ENCODE measurements at places on chromosomes 1 and 21.

GRCh38 chr1:185895208-185895900, 161.2 kb downstream of the HMCN1 start:
- DNase-seq: no peak

GRCh38 chr21:34897828-34898227, 151.3 kb downstream of the RUNX1 start:
- no peak for DNase-seq

GRCh38 chr1:52670604-52671003, 27.5 kb downstream of the COA7 start:
- DNase-seq: no peak

- DNase-seq: no peak
Measured at GRCh38 chr1:3787349-3787715, 9.0 kb downstream of the LRRC47 start.

- DNase-seq: no peak
Measured at GRCh38 chr1:113511269-113511668, 121.0 kb downstream of the MAGI3 start.

DNA sequence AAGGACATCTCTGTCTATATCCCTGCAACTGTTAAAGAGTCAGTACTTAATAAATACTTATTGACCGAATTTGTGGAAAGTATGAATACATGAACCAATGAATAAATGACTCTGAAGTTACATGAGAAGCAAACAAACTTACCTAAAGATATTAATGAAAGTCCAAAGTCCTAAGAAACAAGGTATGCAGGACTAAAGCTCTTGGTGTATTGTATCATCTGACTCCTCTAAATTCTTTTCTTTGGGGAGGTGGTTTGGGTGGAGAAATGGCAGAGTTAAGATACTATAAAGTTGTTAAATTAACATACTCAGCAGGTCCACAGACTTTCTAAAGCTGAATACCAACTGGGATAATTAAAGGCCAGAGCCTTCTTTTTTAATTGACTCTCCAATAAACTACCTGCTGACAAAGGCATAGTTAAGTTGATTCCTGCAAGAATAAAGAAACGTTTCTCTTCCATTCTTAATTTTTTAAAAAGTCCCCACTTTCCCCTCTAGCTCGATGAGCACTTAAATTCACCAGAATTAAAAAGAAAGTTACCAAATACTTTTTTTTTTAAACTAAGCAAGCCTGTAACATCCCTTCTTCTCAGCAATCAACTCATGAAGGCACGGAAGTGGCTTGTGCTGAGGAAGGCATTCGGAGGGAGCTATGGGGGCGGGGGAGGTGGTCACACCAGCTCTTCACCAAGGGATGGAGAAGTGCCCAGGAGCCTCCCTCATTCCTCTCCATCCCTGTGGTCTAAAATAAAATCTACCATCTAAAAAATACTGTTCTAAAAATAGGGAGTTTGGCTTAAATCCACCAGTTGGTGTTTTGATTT, 61.1 kb downstream of the GADD45A start:
- no peak for DNase-seq

GRCh38 chr1:12505639-12506280, 112.2 kb downstream of the DHRS3 start:
- DNase-seq: no peak

GRCh38 chr1:31984419-31985347, 29.0 kb upstream of the KHDRBS1 start:
- no peak for DNase-seq

DNA sequence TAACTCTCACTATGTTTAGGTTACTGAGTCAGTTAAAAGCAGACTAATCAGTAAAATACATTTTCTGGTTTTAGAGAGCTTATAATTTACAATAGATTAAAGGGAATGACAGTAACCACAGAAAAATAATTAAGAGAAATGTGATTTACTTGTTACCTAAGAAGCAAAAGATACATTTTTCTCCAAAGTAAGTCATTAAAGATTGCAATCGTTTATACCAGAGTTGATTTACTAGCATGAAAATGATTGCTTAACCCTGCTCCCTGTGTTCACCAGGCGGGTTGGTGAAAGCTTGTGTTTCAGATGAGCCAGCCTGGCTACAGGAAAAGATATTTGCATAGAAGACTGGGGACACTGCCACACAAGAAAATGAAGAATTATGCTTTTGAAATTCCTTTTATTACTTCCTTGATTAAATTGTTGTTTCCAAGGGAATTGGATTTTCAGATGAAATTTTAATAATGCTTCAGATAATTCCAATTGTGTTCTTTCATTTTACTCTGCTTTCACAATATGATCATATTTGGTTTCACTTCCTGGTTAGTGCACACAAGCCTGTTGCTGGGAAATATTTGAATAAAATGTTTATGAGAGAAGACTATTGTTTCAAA, 27.9 kb downstream of the LRRC8B start:
- DNase-seq: no peak

GRCh38 chr1:32816676-32817158, 441 bp downstream of the YARS1 start:
- DNase-seq: no peak

DNA sequence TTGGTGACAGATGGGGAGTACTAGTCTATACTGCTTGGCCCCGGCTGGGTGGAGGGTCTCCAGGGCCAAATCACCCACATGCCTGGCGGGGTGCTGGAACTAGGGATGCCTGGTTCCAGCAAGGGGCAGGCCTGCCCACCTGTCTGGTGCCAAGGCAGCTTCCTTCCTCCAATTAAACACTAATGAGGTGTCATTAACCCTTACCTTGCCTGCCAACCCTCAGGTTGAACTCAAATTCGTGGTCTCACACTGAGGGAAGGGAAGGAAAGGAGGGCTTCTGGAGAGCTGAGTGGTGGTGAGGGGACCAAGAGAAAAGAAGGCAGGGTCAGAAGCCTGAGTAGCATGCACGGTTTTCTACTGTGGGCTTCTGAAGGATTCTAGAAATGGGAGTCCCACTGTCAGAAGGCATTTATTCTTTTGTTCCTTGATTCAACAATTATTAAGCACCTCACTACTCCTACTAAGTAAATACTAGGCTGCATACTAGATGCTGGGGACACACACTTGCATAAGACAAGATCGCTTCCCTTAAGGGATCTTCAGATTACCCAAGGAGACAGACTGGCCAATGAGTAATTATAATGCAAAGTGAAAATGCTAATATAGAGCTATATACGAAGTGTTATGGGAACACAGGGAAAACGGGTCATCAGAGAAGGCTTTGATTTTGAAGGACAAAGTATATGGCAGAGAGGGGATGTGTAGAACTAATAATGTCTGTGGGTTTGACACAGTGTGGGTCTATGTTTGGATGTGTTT, 5.9 kb upstream of the EFNA3 start:
- no peak for DNase-seq

GRCh38 chr1:81936853-81937252, 136.1 kb downstream of the ADGRL2 start:
- DNase-seq: no peak

DNA sequence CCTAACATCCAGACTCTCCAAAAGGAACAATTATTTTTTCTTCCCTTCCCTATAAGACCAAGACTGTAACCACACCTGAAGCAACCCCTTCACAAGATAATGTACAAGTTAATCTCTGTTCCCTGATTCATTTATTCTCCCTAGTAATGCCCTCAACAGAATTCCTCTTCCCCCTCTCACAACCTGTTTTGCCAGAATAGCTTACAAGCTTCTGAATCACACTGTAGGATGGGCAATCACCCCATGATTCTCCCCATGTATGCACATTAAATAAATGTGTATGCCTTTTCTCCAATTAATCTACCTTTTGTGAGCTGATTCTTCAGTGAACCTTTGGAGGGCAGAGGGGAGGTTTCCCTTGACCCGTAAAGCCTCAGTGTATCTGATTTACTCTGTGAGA, 20.9 kb upstream of the RNF11 start:
- no peak for DNase-seq

GRCh38 chr1:39272027-39272797, 67.7 kb downstream of the MACF1 start:
- no peak for DNase-seq

GRCh38 chr21:41559658-41560631, 52.0 kb upstream of the TMPRSS2 start:
- no peak for DNase-seq

DNA sequence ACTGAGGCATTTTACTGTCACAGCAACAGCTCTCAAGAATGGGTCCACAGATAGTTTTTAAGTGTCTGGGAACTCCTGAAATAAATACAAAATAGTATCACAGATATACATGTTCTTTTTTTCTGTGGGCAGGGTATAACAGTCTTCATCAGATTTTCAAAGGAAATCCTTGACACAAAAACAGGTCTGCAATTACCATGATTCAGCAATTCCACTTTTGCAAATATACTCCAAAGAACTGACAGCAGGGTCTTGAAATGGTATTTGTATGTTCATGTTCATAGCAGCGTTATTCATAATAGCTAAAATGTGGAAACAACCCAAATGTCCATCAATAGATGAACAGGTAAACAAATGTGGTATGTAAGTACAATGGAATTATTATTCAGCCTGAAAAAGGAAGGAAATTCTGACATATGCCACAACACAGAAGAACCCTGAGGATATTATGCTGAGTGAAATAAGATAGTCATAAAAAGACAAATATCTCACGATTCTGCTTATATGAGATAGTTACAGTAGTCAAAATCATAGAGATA, 85.0 kb downstream of the EPS15 start:
- no peak for DNase-seq

- DNase-seq: no peak
Measured at GRCh38 chr1:233105225-233105624, 154.8 kb downstream of the NTPCR start.

DNA sequence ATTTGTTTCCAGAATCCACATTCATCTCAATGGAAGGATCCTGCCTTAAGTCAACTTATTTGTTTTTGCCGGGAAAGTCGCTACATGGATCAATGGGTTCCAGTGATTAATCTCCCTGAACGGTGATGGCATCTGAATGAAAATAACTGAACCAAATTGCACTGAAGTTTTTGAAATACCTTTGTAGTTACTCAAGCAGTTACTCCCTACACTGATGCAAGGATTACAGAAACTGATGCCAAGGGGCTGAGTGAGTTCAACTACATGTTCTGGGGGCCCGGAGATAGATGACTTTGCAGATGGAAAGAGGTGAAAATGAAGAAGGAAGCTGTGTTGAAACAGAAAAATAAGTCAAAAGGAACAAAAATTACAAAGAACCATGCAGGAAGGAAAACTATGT, 2.6 kb downstream of the GADD45A start:
- DNase-seq: no peak

- no peak for DNase-seq
Measured at GRCh38 chr1:192545896-192546521, 29.6 kb upstream of the RGS1 start.

DNA sequence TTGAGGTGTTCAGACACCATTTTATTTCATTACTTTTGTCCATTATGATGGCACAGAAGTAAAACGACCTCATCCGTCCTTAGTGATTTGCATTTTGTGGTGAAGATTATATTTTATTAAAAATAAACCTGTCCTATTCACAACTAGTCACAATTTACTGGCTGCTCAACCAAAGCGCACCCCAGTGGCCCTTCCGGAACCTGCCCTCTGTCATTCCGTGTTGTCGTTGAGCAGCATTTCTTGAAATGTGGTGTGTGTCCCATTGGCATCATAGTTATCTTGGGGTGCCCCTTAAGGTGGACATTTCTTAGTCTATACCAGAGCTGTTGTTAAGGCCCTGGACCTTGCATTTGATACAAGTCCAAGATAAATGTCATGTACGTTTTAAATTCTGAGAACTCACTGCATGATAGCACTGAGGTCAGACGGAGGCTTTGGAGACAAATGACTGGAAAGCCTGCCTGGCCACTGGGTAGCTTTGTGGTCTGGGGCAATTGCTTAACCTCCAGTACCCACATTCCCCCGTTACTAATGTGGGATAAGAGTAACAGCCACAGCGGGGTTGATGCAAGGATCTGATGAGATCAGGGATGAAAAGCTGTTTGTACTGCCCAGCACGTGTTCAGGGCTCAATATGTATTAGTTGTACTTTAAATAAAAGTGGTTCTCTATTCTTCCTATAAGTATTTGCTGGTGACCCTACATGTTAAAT, 36.2 kb downstream of the BACH1 start:
- no peak for DNase-seq

DNA sequence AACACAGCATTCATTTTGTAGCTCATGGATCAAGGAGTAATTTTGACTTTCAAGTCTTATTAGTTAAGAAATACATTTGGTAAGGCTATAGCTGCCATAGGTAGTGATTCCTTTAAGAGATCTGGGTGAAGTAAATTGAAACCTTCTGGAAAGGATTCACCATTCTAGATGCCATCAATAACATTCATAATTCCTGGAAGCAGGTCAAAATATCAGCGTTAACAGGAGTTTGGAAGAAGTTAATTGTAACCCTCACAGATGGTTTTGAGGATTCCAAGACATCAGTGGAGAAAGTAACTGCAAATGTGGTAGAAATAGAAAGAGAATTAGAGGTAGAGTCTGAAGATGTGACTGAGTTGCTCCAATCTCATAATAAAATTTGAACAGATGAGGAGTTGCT, 216.6 kb downstream of the GREM2 start:
- DNase-seq: no peak

DNA sequence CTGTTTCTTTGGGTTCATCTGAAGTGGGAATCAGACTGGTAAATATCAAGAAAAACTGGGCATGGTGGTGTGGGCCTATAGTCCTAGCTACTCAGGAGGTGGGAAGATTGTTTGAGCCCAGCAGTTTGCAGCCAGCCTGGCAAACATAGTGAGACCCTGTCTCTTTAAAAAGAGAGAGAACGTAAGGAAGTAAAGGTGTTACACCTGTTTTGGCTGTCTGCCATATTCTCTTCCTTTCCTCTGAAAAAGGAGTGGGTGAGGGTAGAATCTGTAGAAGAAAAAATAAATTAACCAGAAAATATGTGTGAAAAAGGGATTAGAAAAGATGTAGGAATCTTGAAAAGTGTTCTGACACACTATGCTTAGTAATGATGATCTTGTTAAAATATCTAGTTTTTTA, 20.0 kb downstream of the AHCYL1 start:
- DNase-seq: no peak

DNA sequence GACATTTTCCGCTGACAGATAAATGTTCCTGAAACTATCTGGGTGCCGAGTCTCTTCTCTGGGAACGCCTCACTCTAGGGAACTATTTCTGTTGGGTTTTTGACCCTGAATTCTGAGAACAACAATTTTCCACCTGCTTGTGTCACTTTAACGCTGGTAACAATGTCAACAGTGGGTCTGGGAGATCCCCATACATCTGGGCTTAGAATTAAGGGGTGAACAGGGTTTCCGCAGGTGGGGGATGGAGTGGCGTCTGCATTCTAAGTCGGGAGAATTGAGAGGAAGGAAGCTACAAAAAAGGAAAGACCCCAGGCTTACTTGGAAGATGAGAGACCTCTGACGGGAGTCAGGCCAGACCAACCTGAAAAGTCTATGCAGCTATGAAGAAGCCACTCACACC, 8.7 kb downstream of the CD247 start:
- no peak for DNase-seq

- no peak for DNase-seq
Measured at GRCh38 chr1:37655274-37655673, 20.6 kb upstream of the RSPO1 start.

All from putamen (tissue), 1 donor.